ENCODE measurements at places on chromosomes 6 and 20.

DNA sequence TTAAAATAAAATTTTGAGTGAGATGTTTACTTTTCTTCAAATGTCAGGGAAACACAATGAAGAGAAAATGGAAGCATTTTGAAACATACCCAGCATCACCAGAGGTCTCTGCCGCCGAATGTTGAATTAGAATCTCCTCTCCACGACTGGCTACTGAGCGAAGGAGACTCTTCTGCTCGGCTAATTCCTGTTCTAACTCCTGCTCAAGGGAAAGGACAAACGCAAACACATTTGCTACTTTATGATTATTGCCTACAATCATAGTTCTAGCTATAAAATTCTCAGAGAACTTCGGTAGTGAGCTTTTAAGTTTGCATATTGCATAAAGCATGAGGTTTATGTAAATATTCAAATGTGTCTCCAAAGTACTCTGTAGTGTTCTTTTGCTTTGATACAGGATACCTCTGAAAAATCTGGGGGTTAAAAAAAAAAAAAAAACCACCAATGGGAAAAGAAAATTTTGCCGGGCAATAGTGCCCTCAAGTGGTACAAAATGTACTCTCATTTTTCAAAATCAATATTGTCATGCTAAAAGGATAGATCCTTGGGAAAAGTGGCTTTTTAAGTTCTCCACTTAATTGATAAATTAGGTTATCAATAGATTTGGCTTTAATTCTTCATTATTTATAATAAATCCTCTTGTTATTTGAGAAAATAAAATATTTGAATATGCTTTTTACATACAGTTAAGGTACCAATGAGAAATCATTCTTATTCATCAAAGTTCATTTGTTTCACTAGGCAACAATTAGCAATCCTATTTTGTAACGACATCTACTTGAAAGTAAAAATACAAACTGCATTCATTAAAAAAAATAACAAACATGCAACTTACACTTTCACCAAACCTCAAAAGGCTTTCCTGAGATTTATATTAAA lies 369.0 kb downstream of the SYNE1 start:
- DNase-seq: peak; percentile 1

DNA sequence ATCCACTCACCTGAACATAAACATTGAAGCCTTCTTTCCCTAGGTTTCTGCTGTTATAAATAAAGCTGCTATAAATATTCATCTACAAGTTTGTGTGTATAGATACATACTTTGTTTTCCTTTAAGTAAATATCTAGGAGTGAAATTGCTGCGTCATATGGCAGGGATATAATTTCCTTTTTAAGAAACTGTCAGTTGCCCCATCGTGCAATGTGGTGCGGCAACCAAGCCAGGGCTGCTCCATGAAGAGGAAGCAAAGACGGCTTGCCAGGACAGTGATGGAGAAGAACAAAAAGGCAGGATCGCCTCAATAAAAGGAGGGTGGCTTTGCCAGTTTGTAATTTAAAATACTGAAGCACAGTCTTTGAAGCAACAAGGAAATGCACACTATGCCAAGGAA lies 36.6 kb downstream of the CITED2 start:
- DNase-seq: no peak

GRCh38 chr6:166541366-166541765 lies 45.1 kb downstream of the RAMACL start:
- no peak for DNase-seq

DNA sequence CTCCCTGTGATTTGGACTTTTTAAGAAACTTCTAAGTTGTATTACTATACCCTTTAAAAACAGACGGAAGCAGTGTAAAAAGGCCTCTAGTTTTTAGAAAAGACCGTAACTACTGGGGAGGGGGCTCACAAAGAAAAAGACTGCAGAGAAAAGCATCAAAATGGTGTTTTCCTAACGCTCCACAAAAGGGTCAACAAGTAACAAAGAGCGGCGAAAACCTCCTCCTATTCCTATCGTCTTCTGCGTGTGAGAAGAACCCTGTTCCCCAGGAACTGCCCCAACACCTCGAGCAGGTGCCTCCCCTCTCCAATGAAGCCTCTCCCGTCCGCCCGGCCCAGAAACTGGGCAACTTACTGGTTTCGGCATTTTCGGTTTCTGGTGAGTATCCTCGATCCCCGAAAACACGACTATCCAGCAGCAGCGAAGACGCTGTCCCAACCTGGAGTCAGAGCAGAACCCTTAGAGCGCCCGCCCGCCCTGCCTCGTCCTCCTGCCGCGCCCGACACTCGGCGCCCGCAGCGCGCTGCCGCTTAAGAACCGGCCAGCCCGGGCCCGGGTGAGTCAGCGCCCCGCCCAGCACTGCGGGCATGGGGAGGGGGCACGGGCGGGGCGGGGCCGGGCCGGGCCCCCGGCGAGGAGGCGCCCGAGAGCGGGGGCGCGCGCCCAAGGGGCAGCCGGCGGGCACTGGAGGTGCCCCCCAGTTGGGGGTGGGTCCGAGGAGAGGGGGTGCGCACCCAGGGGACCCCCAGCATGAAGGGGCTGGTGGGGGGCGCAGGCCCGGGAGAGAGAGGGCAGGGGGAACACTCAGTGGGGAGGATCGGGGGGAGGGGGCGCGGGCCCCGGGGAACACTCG lies 1.2 kb downstream of the EZR start:
- peak; percentile 80 for DNase-seq

DNA sequence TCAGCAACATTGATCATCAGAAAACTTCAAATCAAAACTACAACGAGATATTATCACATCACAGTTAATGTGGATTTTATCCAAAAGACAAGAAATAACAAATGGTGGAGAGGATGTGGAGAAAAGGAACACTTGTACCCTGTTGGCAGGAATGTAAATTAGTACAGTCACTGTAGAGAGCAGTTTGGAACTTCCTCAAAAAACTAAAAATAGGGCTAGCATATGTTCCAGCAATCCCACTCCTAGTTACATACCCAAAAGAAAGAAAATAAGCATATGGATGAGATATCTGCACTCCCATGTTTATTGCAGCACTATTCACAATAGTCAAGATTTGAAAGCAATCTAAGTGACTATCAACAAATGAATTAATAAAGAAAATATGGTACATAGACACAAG lies 887.7 kb upstream of the MAN1A1 start:
- DNase-seq: no peak

DNA sequence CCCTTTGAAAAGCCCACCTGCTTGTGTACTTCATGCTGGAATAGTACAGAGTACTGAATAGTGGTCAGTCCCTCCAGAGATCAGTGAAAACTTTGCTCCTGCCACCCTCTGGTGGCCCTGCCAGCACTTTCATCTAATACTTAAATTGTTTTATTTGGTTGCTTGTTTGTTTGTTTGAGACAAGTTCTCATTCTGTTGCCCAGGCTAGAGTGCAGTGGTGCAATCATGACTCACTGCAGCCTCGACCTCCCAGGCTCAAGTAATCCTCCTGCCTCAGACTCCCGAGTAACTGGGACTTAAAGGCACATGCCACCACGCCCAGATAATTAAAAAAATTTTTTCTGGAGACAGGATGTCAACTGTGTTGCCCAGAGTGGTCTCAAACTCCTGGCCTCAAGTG lies 9.1 kb downstream of the FAM83D start:
- no peak for DNase-seq

DNA sequence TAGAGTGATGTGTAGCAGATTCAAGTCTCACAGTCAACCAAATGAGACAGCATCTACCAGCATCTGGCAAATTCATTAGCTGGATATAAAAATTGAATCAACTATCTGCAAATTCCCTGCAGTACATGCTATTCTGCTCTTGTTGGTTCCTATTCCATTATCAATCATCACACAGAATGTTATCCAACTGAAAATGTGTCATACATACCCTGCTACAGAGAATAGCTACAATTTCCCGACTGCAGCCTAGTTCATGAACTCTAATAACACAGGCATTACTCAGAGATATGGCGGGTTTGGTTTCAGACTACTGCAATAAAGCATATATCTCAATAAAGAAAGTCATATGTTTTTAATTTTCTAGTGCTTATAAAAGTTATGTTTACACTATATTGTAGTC lies 78.4 kb downstream of the AHI1 start:
- no peak for DNase-seq

DNA sequence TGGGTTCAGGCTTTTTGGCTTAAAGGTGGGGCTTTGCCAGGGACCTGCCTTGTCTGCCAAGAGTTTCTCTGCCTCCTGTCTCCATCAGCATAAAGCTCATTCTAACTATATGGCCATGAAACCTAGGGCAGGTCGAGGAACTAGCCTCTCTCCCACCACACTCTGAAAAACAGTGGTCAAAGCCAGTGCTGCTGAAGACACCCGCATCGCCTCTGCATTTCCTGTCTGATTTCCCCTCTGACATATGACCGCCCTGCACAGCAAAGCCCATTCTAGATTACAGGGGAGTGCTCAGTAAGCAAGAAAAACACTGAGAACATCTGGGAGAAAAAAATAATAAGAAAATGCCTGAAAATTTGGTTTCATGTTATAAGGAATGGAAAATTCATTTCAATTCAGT lies 573.6 kb downstream of the PRKN start:
- no peak for DNase-seq

Measured in stimulated activated CD4-positive, alpha-beta T cell treated with anti-CD3 and anti-CD28 coated beads, Interleukin-4, amount 100 ng/mL, for 4 hours (primary cell).